ENCODE measurements at places on chromosomes 6 and 20.

DNA sequence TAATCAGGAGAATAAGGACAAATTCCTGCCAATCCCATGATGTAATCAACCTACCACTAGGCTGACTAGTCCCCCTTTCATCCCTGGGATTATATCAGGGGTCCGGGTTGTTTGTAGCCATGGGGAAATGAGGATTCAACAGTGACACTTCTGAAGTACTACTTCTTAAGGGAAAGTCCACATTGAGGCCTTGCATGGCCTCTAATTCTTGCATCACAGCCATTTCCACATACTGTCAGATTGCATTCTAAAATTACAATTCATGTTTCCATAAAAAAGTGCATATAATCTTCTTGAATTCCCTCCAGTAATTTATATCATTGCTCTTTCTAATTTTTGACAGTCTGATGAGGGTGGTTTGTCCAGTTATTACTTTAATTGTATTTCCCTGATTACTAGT is 184.2 kb downstream of the PHF3 start:
- no peak for DNase-seq

GRCh38 chr6:12342664-12343063 is 52.5 kb downstream of the EDN1 start:
- no peak for DNase-seq

- DNase-seq = peak; percentile 40
Observed at GRCh38 chr6:41901882-41902519, 6.8 kb upstream of the USP49 start.

DNA sequence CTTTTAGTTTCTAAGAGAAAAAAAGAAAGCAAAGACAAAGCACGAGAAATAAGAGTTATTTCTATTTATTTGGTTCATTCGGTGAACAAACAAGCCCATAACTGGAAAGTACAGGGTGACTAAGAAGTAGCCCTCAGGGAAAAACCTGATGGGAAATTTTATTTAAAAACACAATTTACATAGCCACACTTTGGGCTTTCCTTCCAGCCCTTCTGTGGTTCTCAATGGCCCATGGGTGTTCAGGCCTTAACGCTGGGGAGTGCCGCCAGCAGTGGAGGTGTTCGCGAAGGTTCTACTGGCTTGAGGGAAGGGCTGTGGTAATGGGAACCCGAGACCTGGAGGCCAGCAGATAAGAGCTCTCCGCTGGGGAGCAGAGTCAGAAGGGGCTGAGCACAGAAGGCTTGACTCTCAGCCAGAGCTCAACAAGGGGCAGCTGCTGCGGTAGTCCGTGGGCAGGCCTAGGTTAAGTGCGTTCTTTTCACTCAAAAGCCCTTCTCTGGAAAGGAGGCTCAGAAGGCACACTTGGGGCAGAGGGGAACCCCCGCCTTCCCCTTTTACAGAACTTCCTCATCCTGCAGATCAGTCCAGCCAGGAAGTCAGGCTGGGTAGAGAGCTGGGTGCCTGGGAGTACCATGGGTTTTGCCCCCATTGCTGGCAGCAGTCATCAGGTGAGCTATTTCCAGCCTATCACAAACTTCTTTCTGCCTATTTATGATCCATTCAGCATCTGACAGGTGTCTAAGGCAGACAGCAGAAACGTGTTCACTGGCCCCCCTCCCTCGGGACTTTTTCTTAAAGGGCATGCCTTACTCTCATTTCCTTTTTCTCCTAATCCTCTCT is 8.8 kb upstream of the CD83 start:
- DNase-seq = no peak

DNA sequence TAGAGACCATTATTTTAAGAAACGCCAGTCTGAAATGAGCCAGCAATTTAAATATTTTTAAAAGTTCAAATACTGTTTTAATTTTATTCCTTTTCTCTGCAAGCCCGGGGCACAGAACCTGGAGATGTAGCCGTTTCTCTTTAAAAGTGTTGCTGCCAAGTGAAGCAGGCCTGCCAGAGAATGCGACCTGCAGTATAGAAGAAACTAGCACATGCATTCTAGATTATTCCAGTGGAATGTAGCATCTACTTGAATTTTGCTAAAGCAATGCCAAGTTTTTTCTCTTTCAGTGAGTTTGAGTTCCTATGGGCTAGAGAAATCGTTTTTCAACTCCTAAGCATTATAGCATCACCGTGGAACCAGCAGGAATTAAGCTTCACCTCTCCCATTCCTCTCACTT is 101.3 kb downstream of the QRSL1 start:
- no peak for DNase-seq

GRCh38 chr20:63246490-63247288 is 7.6 kb downstream of the NKAIN4 start:
- DNase-seq = no peak

DNA sequence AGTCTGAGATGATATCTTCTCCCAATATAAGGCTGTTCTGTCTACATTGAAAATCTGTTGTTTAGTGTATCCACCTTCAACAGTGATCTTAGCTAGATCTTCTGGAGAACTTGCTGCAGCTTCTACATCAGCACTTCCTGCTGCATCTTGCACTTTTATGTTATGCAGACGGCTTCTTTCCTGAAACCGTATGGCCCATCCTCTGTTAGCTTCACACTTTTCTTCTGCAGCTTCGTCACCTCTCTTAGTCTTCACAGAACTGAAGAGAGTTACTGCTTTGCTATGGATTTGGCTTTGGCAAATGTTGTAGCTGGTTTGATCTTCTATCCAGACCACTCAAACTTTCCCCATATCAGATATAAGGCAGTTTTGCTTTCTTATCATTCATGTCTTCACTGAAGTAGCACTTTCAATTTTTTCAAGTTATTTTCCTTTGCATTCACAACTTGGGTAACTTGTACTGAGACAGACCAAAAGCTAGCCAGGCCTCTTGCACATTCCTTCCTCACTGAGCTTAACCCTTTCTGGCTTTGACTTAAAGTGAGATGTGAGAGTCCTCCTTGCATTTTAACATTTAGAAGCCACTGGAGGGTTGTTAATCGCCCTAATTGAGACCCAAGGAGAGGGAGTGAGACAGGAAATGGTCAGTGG is 110.1 kb downstream of the PREP start:
- DNase-seq = no peak

DNA sequence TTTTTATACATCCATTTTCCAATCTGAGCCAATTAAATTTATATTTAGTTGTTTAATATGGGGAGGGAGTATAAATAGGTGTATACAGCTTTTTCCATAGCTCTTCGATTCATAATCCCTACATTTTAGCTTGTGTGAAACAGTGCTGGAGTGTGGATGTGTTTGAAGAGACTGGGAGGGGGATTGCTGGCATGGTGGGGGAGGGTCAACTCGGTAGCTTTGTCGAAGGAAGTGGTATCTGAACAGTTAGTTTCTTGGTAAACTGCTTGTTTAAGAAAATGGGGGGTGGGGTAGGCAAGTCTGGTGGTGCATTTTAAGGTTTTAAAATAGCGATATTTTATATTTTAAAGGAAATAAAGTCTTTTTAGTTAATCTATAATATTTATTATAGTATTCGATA is 1.4 kb upstream of the LIN28B start:
- DNase-seq = no peak
